Fibroblast of villous mesenchyme (primary cell): ENCODE measurements at places on chromosomes 11 and 22.
A peak's percentile ranks its signal among the peaks of the same experiment; 100 is the strongest.

DNA sequence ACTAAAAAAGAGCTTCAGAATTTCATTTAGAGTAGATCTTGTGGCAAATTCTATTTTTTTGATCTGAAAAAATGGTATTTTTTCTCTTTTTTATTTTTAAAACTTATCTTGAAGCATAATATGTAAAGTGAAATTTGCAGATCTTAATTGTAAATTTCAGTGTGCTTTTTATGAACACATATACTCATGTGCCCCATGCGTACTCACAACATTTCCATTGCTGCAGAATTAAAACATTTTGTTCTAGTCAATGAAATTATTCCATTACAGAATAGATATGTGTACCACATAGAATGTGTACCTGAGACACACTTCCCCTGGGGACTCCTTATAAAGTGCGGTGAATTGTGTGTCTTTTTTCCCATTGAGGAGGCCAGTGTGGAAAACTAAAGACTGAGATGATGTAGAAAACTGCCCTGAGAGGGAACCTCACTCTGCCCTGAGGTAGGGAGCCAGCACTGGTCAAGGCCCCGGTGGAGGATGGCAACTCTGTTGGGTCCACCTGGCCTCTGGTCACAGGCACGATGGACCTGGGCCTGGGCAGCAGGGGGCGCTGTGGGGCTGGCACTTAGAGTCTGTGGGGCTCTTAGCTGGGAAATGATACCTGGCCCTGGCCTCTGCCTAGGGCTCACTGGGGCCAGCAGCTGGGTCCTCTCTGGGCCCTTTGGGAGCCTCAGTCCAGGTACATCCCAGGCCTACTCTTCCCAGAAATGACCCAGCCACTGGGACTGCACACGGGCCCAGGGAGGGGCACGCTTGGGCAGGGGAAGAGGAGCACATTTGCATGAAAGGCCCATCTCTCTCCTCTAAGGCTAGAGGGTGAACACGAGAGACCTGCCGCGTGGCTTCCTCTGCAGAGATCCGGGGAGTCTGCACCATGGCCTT lies 77.9 kb upstream of the TOP3B start:
- DNase-seq = peak; percentile 24

DNA sequence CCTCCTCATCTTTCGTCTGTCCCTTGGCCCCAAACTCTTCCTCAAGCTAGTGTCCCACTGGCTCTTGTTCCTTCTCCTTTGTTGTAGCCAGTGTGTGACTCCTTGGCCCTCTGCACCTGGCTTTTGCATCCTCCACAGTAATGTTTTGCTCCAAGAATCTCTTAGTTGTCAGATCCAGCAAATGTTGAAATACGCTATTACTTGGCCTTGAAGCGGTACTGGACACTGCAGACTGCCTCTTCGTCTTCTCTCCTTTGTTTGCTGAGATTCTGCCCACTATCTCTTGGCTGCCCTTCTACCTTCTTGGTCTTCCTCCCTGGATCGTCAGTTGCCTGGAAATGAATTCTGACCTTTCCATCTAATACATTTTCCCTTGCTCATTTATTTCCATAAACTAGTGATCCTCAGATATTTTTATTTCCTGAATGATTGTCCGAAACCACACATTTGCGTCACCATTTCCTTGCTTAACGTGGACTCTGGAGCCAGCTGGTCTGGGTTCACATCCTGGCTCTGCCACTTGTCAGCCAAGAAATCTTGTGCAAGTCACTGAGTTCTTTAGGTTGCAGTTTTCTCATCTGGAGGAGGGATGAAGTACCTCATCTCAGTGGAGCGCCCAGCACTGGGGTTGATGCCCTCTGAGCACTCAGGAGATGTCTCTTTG lies 113.6 kb downstream of the LDLRAD3 start:
- no peak for DNase-seq

DNA sequence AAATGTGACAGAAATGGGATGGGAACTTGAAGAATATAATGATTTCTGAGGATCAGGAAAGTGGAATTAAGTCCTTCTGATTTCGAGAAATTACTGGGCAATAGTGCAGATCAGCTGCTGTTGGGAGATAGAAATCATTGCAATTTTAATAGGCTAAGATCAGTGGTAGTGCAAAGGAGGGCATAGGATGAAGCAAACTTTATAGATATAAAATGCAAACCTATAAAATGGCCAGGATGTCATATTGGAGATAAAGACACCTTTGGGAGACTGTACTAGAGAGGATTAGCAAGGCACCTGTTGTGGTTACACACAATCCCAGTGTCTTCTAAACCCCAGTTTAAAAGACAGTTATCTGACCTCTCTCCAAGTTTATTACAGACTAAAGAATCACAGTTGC lies 6.5 kb upstream of the MS4A7 start:
- DNase-seq = no peak

DNA sequence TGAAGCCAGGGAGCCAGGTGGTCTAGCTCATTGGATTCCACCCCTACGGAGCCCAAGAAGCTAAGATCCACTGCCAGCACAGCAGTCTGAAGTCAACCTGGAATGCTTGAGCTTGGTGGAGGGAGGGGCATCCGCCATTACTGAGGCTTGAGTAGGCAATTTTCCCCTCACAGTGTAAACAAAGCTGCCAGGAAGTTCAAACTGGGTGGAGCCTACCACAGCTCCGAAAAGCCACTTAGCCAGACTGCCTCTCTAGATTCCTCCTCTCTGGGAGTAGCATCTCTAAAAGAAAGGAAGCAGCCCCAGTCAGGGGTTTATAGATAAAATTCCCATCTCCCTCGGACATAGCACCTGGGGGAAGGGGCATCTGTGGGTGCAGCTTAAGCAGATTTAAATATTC lies 620.3 kb downstream of the NELL1 start:
- no peak for DNase-seq

DNA sequence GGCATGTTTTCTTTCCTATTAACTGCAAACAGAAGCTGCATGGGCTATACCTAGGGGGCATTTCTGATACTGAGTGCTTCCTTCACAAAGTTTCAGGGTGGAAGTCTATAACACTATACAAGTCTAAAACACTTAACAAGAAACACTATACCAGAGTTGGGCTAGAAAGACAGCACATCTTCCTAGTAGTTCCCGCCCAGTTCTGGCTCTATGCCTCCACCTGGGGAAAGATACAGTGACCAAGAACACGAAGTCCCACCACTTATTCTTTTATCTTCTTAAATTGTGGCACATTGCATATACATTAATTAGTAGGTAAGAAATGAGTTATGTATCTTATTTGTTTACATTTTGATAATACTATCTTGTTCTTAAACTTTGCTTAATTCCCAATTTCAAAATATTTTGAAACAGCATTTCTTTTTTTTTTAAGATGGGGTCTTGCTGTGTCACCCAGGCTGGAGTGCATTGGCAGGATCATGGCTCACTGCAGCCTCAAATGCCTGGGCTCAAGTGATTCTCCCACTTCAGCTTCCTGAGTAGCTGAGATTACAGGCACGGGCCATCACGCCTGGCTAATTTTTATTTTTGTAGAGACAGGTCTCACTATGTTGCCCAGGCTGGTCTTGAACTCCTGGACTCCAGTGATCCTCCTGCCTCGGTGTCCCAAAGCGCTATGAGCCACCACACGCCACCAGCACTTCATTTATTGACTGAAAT lies 18.2 kb upstream of the NDUFC2 start:
- no peak for DNase-seq

GRCh38 chr11:134739136-134739535 lies 327.1 kb upstream of the B3GAT1 start:
- no peak for DNase-seq

DNA sequence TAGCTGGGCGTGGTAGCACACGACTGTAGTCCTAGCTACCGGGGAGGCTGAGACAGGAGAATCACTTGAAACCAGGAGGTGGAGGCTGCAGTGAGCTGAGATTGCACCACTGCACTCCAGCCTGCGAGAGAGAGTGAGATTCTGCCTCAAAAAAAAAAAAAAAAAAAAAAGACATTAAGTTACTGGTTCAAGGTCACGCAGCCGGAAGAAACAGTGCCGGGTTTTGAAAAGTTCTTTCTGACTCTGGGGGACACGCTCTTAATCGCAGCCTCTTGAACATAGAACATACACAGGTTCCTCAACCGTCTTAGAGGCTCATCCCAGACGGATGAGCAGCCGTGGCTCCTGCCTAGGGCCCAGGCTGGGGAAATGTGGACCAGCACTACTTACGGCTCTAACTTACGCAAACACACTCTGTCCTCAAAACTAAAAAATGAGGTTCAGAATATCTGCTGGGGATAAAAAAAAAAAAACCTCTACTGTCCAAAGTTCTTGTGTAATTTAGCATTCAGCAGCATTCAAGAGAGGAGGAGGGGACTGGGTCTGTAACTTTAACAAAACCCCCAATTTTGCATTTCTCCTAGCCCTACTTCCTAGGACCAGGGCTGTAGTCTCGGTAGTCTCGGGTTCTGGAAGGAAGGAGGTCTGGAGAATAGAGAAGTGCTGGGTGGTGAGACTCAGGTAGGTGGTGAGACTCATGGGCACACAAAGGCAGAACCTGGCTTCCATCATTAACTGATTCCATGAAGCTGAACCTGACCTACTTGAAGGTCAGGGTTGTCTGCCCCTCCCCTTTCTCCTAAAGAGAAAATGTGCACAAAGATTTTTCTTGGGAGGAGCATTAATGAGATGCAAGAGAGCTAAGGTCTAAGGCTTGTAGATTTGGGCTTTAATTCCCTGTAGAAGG lies 6.0 kb downstream of the SPTBN2 start:
- no peak for DNase-seq
